Pancreas (tissue), 10 donors: ENCODE measurements at places on chromosomes 6 and 20. TPM values are rescaled to one million over a fixed set of nuclear protein-coding genes. Genes with fewer than 3 reads are reported as not detected.

DNA sequence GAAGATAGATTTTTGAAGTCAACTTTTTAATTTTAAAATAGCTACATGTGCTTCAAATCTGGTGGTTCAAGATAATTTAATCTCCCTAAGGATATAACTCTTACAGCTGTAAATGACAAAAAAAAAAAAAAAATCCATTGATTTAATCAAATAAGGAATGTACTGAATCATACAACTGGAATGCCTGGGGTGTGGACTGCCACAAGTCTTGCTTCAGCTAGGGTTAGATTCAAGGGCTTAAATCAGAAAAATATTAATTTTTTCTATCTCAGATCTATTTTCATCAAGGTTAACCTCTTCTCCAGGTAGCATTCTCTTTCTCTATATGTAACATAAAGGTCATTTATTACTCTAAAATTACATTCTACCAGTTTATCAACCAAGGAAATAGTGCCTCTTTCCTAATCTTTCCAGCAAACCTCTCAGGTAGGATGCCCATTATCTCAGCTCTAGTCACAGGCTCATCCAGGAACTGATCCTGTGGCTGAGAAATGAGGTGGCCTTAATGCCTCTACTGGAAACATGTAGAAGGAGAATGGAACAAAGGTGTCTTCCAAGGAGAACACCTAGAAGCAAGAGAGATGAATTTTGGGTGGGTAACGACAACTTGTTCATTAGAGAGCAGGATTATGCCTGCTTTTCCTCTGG lies 466.9 kb downstream of the CBLN4 start:
- DNase-seq, result no peak

DNA sequence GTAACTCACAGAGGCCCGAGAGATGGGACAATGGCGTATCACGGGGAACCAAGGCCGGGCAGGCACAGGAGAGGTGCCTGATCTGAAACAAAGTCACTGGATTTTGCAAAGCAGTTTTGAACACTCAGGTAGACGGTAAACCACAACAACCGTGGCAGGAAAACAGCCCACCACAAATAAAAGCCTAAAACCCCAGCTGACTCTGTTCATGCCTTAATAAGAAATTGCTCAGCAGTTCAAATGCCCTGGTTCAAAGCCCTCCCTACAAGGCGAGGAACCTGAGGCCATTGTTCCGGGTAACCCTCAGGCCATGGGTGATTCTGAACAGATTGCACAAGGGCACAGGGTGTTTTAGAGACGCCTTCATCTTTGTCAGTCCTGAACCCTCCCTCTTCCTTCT lies 114.2 kb downstream of the MAP3K7 start:
- no peak for DNase-seq

DNA sequence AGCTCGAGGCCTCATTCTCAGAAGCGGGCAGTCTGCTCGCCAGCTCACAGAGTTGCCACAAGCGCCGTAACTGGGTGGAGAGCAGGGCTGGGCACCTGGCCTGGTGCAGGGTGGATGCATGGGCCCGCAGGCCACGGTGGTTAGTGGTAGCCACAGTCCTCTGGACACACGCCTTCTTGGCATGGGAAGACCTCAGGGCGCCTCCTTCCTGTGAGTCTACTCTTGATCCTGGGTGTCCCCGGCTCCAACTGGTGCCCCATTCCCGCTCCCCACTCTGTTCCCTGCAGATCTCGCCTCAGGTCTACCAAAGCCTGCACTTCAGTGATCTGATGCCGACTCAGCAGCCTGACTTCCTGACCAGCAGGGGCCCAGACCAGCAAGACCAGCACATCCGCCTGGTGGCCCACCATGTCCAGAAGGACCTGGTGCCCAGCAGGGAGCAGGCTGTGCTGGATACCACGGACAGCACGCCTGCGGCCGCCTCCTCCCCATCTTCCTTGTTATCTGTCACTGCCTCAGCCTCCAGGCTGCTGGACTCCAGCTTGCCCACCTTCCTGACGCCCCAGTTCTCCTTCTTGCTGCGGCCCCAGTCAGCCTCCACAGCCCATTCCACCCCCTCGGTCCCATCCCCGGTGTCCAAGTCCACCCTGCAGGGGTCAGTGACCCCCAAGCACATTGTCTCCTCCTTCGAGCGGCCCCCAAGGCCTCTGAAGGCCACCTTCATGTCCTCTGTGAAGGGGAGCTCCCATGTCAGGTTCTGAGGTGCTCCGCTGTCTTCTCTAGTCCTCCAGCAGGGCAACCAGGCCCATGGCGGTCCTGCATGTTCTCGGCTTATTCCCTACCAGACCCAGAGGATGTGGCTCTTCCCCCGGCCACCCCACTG lies 43.1 kb downstream of the SUN5 start:
- no peak for DNase-seq

GRCh38 chr6:157821342-157822033 lies 1.6 kb upstream of the SNX9 start:
- no peak for DNase-seq

GRCh38 chr6:132096245-132096644 lies 145.1 kb upstream of the CCN2 start:
- DNase-seq, result no peak

GRCh38 chr6:148470156-148470555 lies 127.5 kb downstream of the SASH1 start:
- DNase-seq, result no peak

GRCh38 chr20:10381477-10381876 lies 52.5 kb downstream of the MKKS start:
- DNase-seq, result no peak

GRCh38 chr6:49978332-49979226 lies 9.2 kb upstream of the DEFB113 start:
- DNase-seq, result no peak

DNA sequence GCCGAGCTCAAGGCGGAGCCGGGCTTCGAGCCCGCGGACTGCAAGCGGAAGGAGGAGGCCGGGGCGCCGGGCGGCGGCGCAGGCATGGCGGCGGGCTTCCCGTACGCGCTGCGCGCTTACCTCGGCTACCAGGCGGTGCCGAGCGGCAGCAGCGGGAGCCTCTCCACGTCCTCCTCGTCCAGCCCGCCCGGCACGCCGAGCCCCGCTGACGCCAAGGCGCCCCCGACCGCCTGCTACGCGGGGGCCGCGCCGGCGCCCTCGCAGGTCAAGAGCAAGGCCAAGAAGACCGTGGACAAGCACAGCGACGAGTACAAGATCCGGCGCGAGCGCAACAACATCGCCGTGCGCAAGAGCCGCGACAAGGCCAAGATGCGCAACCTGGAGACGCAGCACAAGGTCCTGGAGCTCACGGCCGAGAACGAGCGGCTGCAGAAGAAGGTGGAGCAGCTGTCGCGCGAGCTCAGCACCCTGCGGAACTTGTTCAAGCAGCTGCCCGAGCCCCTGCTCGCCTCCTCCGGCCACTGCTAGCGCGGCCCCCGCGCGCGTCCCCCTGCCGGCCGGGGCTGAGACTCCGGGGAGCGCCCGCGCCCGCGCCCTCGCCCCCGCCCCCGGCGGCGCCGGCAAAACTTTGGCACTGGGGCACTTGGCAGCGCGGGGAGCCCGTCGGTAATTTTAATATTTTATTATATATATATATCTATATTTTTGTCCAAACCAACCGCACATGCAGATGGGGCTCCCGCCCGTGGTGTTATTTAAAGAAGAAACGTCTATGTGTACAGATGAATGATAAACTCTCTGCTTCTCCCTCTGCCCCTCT lies 1.1 kb downstream of the CEBPB start:
- peak; percentile 57 for DNase-seq

DNA sequence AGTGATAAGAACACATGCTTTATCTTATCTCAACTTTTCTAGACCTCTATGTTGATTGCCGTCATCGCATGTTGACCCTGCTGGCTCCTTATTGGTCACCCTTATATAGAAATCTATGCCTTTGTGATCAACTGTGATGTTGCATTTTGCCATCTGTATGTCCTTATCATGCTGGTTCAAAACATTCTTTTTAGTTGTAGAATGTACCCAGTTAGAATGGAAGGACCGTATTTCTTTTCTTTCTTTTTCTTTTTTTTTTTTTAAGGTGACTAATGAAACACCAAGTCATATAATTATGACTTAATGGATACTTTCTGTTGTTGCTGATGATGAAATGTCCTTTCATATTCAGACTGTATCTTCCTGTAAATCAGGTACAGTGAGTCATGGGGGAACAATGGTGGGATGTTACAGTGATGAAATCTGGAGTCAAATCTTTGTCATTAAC lies 145.9 kb upstream of the CITED2 start:
- DNase-seq, result no peak

DNA sequence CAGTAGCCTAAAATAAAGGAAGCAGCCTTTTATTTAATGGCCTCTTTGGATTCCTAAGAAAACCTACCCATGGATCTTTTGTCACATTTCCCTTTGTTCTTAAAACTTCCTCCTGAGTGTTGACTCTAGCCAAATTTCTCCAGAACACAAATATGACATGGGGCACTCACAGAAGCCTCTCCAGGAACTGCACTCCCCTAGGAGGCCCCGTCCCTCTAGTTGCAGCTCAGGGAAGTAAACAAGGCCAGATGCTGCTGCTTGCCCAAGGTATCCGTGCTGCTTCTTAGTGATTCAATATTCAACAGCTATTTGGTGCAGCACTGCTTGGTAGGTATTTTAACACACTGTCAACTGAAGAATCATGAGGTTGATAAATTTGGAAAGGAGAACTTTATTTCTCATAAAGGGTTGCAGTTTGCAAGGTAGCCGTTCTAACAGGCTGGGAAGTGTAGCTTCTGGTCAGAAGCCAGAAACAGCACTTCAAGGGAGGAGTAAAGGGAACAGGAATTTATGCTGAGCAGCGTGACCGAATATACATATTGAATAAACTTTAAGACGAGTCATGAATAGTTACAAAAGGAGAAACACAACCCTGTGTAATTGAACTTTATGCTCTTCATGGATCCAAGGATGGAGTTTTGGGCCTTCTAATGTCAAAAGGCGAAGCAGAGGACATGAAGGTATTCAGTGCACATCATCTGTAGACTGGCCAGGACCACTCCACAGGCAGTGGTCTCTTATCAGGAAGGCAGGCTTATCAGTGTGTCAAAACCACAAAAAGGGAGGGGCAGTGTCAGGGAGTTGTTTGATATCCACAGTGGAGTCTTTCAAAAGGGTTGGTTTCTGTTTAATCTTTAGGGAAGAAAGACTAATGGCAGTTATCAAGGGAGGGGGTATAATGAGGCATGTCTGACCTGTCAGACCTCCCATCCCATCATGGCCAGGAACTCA lies 63.3 kb downstream of the CD24 start:
- no peak for DNase-seq

DNA sequence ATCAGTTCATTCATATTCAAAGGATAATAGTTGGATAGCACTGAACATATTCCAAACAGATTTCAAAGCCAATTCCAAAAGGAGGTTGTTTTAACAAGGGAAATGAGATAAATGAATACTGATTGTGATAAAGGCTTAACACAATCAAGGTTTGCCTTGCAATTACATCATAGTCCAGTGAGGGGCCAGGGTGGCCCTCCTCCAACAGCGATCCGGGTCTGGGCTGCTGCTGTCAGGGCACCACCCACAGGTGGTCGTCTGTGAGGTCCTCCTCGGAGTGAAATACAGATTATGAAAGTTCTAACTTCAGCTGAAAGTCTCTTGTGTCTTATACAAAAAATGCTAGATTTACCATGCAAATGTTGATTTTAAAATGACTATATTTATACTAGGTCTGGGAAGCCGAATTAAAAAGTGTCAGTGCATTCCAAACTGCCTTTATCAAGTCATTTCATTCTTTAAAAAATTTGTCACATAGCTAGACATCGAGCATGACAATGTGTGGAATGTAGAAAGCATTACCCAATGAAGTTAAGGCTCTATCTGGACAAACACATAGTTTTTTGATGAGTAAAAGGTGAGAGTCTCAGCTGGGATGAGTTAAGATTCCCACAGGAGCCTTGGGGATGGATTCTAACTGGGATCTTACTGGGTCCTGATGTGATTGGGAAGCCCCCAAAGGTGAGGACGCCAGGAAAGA lies 65.9 kb upstream of the SLC22A23 start:
- DNase-seq, result no peak

- DNase-seq, result peak; percentile 89
These were observed 864 bp upstream of the CEBPB start for GRCh38 chr20:50189681-50190250.

DNA sequence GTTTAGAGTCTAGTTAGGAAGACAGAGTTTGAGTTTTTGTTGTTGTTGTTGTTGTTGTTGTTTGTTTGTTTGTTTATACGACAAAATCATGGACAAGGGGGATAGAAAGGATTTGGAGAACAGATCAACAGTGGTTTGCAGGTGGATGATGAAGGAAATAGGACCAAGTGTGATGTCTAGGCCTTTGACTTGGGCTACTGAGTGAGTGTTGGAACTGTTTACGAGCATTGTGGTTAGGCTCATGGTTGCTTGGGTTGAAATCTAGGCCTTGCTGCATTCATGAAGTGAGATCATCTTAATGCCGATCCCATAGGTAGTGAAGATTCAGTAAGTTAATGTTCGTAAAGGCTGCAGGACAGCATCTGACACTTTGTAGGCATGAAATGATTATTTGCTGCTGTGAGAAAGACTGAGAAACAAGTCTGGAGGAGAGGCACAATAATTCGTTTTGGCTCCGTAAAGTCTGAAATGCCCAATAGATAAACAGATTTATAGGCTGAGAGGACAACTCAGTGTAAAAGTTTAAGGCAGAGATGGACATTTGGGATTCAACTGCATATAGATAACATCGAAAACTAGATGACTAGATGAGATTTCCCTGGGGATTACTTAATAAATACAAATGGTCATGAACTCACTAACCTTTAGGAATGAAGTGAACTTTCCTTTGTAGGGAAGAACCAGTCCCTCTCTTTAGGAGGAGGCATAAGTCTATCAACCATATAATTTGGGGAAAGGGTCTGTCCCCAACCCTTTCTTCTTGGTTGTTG lies 70.0 kb downstream of the HDDC2 start:
- DNase-seq, result no peak

GRCh38 chr6:108738684-108739416 lies 109.4 kb upstream of the ARMC2 start:
- no peak for DNase-seq

DNA sequence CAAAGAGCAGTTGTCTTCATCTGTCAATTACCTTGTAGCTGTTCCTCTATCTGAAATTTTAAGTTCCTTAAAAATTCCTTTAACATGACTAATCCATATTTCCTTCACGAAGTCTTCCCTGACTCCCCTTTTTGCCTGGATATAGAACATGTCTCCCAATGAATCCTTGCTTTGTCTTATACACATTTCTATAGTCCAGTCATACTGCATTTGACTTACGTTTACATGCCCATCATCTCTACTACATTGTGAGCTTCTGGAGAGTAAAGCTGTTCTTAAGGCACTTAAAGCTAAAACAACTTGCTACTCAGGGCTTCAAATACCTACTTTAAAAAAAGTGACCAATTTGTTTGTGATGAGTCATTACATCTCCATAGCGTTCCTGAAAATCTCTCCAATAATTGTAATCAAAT lies 4.9 kb downstream of the REV3L start:
- DNase-seq, result no peak

GRCh38 chr6:162626869-162627268 lies 100.7 kb downstream of the PRKN start:
- no peak for DNase-seq

The TNF gene
- total RNA-seq, result 0.29 TPM

The TRIM10 gene
- not detected for total RNA-seq

The ATF6B gene
- total RNA-seq, result 37.4 TPM

The TAP2 gene
- total RNA-seq, result 11.3 TPM

The MEP1A gene
- 0.25 TPM for total RNA-seq

The FAXC gene
- 3.2 TPM for total RNA-seq

The FARS2 gene
- 10.3 TPM for total RNA-seq

The POU5F1 gene
- 3.3 TPM for total RNA-seq

The ZKSCAN8 gene
- total RNA-seq, result 5.6 TPM

The MCCD1 gene
- total RNA-seq, result not detected
